ENCODE measurements at places on chromosomes 13 and 19.

GRCh38 chr19:1265615-1266128 lies 3.5 kb upstream of the CIRBP start:
- peak; percentile 78 for DNase-seq

GRCh38 chr19:31980796-31981195 lies 364.6 kb upstream of the ZNF507 start:
- DNase-seq, result no peak

DNA sequence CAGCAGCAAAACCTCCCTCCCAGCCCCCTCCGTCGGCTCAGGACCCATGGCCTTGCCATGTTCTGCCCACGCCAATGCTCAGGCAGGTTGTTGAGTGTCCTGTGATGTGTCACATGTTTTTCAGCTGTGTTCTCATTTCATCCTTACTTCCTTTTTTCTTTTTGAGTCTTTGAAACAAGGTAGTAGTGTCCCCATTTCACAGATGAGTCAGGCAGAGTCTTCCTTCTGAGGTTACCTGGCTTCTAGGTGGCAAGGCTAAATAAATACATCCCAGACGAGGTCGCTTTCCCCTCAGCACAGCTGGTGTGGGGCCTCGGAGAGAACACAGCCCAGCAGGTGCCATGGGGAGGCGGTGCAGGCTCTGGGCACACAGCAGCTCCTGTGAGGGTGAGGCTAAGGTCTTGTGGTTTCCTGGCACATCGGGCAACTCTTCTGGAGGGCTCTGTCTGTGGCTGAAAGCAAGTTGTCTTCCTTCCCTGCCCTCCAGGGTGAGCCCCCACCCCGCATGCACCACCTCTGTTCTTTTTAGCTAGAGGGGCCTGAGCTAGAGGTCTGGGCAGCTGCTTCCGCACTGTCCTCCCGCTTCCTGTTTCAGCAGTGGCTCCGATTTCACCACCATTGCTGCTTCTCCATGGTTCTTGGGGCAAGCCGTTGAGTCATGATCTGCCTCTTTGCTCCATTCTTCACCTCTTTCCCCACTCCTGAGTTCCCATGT lies 15.1 kb downstream of the PRAM1 start:
- peak; percentile 93 for DNase-seq

DNA sequence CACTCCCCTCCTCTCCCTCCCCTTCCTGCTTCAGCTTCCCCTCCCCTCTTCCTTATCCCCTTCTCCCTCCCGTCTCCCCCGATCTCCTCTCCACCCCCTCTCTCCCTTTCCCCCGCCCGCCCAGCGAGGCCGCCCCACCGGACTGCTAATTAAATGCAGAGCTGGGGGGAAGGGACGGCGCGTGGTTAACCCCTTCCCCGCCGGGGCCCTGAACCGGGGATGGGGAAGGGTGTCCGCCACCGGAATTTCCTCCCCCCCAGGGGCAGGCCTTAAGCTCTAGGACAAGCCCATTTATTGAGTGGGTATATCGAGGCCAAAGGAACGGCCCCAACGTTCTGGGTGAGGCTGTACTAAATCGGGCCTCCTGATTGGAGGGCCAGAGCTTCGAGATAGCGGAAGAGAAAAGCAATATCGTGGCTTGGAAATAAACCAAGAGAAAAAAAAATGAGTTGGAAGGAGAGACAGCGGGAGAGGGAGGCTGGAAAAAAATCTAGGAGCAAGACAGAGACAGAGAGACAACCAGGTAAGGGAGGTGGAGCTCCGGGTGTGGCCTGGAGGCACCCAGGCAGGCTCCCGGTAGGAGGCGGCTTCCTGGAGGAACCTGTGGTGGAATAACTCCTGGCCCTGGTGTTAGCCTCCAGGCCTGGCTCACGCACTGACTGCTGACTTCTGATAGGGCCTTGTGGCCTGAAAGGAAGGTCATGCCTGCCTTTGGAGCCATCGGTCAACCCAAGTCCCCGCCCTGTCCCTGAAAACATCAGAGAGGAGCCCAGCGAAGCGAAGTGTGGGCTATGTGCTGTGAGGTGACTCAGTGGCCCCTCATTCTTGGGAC lies 11.6 kb upstream of the JUND start:
- DNase-seq, result peak; percentile 93

DNA sequence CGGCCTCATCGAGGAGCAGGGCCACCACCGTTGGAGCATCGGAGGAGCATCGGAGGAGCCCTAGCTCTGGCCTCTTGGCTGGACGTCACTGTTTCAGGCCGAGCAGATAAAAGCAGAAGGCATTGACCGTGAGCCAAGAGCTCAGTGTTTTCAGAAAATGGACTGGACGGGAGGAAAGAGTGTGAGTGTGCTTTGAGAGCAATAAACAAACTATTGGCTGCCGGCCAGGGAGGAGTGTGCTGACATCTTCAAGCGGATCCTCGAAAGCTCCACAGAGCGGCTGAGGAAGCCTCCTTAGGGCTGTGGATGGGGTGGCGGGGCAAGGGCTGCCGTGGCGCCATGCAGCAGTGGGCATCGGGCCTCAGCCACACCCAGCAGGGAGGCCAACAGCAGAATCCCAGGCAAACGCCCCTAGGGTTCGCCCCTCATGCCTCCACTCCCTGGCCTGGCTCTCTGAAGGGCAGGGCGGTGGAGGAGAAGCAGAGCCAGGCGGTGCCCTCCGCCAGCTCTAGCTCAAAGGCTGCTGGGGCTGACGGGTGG lies 41.8 kb downstream of the IRS2 start:
- no peak for DNase-seq

- no peak for DNase-seq
Measured at GRCh38 chr19:20321139-20321763, 154.2 kb downstream of the ZNF486 start.

- peak; percentile 15 for DNase-seq
Measured at GRCh38 chr13:109941951-109942350, 155.6 kb upstream of the IRS2 start.

DNA sequence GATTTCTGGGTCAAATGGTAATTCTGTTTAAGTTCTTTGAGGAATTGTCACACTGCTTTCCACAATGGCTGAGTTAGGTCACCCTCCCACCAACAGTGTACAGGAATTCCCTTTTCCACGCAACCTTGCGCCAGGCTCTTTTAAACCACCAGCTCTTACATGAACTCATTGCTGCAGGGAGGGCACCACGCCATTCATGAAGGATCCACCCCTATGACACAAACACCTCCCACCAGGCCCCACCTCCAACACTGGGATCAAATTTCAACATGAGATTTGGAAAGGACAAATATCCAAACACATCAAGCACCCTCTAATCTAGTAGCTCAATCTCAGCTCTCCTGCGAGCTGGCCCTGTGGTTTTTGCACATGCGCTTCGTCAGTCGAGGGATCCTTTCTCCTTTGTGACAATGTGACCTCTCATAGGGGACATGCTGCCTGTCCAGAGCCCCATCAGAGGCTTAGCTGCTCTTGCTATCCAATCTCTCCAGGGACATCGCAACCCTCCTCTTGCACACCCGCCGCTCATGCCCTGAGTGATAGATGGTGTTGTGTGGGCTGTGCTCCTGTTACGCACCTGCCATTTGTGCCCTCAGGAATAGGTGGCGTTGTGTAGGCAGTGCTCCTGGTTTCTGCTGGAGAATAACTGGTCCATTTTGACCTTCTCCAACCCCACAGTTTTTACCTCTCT lies 328.0 kb downstream of the UQCRFS1 start:
- no peak for DNase-seq

- DNase-seq, result no peak
Measured at GRCh38 chr19:41369769-41370168, 5.8 kb upstream of the B9D2 start.

DNA sequence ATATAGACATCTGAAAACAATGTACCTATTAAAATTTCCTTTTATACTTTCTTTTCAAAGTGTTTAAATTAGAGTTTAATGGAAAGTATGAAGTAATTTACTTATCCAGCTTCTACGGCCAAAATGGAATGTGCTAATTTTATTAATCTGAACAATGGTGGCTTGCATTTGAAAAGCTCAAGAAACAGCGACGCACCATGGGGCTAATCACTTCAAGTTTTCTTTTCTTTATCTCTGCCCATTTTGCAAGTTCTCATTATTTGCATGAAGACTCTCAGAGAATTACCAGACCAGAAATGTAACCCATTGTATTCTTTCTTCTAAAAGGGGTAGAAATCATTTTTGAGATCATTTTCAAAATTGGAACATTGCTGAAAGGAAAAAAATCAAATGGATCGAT lies 204.0 kb upstream of the STARD13 start:
- no peak for DNase-seq

GRCh38 chr19:5085566-5085965 lies 116.7 kb downstream of the KDM4B start:
- DNase-seq, result no peak

- no peak for DNase-seq
Measured at GRCh38 chr13:42607546-42607945, 33.6 kb downstream of the TNFSF11 start.

DNA sequence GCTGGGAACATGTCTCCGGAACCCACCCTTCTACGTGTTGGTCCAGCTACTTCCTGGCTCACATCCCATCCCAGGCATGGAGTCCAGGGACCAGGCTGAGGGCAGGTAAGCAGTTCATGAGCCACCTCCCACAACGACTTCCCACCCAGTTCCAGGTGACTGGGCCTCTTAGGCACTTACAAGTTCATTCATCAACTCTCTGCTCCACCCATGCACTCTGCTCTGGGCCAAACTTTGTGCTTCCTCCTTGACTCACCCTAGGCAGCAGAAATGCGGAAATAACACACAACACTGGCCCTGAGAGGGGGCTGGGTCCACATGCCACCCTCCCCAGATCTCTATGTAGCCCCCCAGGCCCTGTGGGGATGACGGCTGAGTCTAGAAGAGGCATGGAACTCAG lies 20.5 kb downstream of the IQCN start:
- peak; percentile 40 for DNase-seq

- no peak for DNase-seq
Measured at GRCh38 chr13:72556945-72557344, 170.5 kb downstream of the MZT1 start.

DNA sequence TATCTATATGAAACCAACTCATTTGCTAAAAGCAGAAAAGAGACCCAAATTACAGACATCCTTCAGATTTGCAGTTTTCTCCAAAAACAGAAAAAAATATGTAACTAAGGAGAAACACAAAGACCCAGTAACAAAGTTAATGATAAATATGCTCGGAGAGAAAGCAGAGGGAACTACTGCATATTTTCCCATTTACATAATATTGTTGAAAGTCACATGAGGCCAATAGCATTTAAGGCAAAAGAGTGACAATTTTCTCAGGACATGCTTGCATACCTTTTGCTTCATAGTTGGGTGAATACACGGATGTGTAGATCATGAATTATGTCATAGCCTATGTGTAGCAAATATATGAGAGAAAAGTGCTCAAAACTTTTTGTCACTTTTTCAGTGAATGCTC lies 310.3 kb downstream of the EFNB2 start:
- DNase-seq, result no peak

- DNase-seq, result no peak
Measured at GRCh38 chr13:105847527-105848291, 687.8 kb downstream of the EFNB2 start.

GRCh38 chr19:14683439-14683838 lies 6.4 kb upstream of the ZNF333 start:
- DNase-seq, result peak; percentile 78

- no peak for DNase-seq
Measured at GRCh38 chr19:39469567-39469966, 11.1 kb upstream of the TIMM50 start.

DNA sequence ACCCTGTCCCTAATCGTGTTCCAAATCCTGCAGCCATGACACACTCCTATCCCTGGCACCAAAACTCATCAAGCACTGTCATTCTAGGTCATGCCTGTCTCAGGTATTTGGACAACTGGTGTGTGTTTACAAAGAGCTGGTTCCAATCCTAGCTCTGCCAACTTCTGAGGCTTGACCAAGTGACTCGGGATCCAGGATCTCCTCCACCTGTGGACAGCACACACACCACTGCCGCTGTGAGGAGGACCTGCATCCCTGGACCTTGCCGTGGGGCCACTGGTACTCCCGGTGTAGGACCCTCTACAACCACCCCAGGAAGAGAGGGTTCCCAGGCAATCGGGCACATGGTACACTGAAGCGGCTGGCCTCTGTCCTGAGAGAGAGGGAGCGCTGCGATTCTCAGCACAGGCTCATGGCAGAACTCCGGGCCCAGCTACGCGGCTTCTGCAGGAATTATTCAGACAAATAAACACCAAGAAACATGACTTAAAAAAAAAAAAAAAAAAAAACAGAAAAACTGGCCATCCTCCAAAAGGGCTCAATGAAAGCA lies 20.4 kb downstream of the MLLT1 start:
- DNase-seq, result no peak

DNA sequence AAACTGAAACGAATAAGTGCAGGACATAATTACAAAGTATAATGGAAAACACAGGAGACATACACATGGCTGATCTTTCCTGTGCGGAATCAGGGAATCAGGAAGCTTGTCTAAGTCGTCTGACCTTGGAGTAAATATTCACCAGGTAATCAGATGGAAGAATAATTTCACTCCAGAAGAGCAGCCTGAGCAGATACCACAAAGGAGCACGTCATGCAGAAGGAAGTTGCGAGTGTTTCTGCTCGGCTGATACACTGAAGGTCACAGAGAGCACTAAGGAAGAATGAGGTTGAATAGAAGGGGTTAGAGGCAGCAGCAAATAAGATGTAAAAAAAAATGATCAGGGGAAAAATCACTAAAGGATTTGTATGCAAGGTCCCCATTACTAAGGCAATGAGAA lies 122.3 kb upstream of the GPC6 start:
- DNase-seq, result no peak

- DNase-seq, result no peak
Measured at GRCh38 chr13:31477961-31478360, 261.4 kb upstream of the RXFP2 start.

DNA sequence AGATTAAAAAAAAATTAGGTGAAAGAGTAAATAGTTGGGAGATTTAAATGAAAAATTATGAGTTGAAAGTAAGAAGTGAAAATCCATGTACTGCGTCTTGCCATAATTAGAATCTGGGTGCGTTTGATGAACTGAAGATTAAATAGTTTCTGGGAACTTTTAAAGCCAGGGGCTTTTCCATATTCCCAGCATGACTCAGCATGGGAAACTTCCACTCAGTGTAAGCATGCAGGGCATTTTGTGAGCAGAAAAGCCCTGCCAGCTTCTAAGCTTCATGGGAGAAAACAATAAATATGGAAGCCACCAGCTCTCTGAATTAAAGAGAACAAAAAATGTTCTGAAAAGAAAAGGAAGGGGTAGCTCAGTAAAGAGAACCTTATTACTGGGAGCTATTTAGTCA lies 62.0 kb upstream of the EDNRB start:
- DNase-seq, result no peak

GRCh38 chr19:16915135-16915534 lies 26.3 kb downstream of the F2RL3 start:
- no peak for DNase-seq

GRCh38 chr13:73759434-73759833 lies 374.8 kb downstream of the KLF12 start:
- DNase-seq, result no peak

DNA sequence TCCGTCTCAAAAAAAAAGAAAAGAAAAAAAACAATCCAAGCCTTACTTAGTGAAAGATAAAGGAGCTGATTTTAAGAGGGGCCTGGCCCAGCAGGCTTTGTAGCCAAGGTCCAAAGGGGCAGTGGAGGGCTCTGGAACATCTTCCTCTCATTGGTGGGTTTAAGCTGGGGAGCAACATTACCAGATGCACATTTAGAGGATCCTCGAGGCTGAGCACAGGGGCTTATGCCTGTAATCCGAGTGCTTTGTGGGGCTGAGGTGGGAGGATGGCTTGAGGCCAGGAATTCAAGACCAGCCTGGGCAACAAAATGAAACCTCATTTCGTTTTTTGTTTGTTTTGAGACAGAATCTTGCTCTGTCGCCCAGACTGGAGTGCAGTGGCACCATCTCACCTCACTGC lies 8.0 kb upstream of the TMEM160 start:
- DNase-seq, result no peak

GRCh38 chr13:100513987-100514670 lies 74.5 kb downstream of the GGACT start:
- DNase-seq, result no peak

Data from hematopoietic multipotent progenitor cell treated with erythropoietin and hydrocortisone succinate and interleukin-3 and kit ligand, for 4 days (in vitro differentiated cells).